ENCODE measurements at places on chromosomes 6 and 20.

GRCh38 chr6:168280020-168280898, 39.3 kb downstream of the DACT2 start:
- no peak for DNase-seq

- DNase-seq, result no peak
Observed at GRCh38 chr20:41983159-41983558, 365.0 kb upstream of the CHD6 start.

GRCh38 chr6:146864300-146864699, 265.5 kb downstream of the ADGB start:
- DNase-seq, result no peak

DNA sequence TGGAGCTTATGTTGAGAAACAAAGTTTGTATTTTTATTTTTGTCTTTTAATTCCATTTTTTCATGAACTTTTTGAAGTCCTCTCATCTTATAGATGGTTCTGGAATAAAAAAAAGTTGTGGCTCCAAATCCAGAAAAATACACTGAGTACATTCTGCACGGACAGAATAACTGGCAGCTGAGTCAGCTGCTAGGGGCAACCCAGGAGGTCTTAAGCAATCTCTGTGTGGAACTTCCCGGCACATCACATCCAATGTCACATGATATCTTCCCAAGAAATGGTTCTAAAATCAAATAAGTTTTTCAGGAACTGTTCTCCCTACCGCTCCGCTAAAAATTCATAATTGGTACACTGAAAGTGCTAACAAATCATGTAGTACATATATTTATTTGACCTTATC, 29.8 kb downstream of the SLC13A3 start:
- no peak for DNase-seq

DNA sequence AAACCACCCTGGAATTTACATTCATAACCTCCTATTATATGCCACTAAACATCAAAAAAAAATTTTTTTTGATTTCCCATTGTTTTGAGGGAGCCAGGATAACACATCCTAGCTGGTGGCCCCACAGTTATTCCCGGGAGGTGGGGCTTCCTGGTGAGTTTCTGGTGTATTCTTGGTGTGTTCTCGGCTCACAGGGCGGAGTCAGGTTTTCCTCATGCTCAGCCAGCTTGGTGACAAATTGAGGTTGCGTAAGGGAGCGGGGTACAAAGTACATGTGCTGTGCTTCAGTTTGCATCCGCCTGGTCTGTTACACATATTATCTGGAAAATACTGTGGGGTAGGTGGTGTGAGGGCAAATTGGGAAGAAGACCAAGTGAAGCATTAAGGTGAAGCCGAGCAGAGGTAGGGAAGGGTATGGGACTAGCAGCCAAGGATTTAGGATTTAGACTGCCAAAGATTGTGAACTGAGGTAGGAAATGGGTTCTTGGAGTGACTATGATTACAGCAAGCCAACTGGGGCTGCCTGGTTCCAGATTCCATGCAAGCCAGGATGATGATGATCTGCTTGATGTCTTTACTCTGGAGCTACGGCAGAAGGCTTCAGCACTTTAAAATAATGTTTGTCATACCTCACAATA, 46.2 kb upstream of the EEF1A1 start:
- no peak for DNase-seq

DNA sequence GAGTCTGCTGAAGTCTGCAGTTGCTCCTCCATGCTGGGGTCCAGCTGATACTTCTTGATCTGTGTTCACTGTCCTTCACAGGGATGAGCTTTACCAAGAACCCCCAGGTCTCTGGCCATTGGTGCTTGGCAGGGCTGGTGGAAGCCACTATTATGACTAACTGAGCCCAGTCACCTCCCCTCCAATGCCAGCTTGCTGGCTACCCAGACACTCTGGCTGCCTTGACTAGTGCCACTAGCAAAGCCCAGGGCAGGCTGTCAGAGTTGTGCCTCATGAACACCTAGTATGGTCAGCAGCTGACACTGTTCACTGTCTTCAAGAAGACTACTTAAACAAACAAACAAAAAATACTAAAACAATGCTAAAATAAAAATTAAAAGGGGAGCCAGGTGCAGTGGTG, 8.8 kb downstream of the ASIP start:
- no peak for DNase-seq

- no peak for DNase-seq
Observed at GRCh38 chr6:112331306-112331705, 15.8 kb upstream of the RFPL4B start.

DNA sequence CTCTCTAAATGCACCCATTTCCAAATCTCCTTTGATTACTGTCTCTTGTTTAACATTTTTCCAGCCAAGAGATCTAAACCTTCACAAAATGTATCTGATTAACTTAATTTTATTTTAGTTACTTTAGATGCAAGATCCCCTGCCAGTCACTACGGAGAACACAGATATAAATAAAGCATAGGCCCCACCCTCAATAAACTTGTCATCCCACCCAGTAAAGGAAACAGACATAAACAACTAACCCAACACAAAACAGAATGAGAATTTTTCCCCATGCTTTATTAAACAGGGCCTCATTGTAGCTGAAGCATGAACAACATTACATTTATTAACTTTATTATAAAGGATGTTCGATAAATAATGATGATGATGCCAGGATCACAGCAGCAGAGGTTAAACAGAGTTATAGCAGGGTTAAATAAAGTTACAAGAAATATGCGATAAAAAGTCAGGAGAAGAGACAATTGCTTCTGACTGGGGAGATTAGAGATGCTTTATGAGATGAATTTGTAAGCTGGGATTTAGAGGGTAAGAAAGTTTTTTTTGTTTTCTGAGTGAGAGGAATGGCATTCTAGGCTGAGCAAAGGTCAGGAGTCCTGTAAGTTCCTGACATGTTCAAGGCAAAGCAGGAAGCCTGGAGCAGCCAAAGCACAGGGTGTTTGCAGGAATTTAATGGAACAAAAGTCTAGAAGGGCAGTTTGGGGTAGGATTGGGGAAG, 41.1 kb downstream of the TFAP2A start:
- DNase-seq, result no peak

DNA sequence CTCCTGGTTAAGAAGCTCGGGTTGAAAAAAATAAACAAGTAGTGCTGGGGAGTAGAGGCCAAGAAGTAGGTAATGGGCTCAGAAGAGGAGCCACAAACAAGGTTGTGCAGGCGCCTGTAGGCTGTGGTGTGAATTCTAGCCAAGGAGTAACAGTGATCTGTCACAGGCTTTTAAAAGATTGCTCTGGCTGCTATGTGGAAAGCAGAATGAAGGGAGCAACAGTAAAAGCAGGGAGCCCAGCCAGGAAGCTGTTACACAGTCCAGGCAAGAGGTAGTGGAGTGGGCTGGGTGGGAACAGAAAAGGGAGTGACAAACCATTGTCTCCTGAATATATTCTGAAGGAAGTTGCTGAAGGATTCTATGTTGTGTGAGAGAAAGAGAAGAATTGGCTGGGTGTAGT, 2.0 kb downstream of the HFE start:
- no peak for DNase-seq

- no peak for DNase-seq
Observed at GRCh38 chr6:20875369-20875963, 341.2 kb downstream of the CDKAL1 start.

GRCh38 chr6:127686084-127686483, 109.1 kb downstream of the C6orf58 start:
- no peak for DNase-seq

- no peak for DNase-seq
Observed at GRCh38 chr6:96304997-96305396, 216.6 kb upstream of the UFL1 start.

DNA sequence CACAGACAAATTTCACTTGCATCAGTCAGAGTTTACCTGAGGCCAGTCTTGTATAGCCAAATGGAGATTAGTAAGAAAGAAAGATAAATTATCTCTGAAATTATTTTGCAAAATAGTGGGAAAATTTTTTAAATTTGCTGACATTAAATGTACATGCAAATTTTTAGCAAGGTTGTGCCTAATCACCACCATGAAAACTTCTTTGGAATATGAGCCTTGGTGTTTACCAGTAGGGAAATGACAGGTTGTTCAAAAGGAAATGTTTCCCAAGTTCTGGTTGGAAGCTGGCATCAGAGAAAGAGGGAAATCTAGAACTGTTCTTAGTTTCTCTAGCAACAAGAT, 34.4 kb upstream of the LOC128125822 start:
- DNase-seq, result no peak

DNA sequence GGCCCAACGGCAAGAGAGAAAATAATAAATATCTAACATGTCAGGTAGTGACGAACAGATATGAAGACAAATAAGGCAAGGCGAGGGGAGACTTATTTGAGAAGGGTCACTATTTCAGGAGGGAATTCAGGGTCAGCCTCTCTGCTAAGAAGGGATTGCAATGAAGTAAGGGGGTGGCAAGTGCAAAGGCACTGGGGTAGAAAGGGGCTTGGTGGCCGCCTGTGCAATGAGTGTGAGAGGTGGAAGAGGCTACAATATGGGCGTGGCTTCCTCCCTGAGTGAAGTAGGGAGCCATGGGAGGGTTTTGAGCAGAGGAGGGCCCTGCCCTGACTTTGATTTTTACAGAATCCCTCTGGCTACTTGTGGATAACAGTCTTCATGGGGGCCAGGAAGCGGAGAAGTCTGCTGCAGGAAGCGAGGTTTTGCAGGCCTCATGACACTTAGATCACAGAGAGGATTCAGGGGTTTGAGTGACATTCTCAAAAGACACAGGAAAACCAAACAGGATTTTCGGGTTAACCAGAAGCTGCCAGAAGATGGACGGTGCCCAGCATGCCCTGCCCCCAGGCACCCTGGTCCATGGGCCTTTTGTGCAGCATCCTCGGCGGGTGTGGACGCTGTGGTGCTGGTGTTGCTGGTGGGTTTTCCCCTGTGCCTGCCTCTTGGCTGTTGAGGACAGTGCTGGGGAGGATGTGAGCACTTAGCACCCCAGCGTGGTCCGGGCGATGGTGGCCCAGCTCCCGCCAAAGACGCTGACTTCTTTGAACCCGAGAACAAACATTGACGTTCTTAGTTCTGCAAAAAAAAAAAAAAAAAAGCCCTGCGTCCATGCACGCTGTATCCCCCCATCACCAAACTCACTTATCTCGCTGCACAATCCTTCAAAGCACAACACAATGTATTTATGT, 124.2 kb upstream of the PTPN1 start:
- DNase-seq, result no peak

All from stimulated activated CD4-positive, alpha-beta T cell treated with anti-CD3 and anti-CD28 coated beads, Interleukin-15, amount 100 ng/mL, for 1 hour (primary cell).